Fibroblast of upper back skin (primary cell): ENCODE measurements at places on chromosomes 7 and 10.

DNA sequence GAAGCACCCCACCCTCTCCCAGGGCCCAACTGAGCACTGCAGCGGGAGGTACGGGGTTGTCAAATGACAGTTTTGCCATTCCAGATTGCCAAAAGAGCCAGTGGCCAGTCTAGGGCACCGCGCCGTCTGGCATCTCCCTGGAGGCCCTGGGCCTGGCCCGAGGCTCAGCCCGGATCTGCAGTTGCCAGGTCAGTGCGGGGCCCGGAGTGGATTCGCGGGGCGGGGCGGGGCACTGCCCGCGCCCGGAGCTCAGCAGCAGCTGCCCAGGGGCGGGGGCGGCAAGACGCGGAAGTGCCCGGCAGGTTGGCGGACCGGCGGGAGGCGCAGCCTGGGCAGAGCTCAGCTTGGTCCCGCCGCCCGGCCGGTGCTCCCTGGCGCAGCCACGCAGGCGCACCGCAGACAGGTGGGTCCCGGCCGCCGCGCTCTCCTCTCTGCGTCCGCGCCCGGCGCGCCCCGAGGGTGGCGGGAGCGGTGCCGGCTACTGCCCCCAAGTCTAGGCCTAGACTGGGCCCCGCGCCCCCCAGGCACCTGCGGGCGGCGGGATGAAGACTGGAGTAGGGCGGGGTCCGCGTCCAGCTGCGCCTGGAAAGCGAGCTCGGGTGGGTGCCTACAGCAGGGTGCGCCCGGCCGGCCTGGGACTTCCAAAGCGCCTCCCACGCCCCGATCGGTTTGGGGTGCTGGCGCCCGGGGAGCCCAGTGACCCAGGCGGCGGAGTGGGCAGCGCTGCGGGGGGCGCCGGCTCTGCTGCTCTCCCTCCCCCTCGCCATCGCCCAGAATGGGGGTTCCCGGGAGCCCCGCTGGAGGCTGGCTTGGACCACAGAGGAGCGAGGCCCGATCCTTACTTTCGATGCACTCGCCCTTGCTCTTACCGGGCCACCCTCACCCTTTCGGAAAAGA, at the start of gene IRF5:
Gene IRF5, plus strand, starts transcription at position 281 of the 897 bp plus-strand sequence. CDS start 4,155 bp downstream, outside the sequence.
- no peak for DNase-seq

GRCh38 chr10:128539510-128540127, 413.4 kb upstream of the MKI67 start:
- no peak for DNase-seq

DNA sequence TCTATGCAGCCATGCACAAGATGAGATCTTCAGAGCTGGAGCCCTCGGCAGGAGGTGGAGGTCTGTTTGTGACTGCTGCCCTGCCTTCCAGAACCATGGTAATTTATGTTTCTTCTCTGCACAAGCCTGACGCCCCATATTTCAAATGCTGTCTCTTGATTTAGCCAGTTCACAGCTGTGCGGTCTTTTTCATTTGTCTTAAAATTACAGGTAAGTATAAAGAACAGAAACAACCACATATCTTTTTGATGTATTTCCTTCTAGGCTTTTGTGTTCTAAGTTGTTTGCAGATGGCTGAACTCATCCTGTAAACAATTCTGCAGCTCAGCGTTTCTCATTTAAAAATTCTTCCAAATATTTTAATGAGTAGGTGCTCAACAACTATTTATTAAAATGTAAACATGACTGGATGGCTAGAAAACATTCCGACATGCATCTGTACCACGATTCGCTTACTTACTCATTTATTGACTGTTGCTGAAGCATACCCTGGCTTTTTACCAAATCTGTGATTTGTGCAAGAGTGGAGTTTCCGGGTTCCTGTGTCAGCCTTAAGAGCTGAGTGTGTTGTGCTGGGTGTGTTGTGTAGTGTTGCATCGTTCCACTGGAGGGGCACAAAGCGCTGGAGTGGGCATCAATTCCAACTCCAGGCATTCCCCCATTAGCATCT, 58.9 kb downstream of the PIP4K2A start:
- DNase-seq: peak; percentile 86

DNA sequence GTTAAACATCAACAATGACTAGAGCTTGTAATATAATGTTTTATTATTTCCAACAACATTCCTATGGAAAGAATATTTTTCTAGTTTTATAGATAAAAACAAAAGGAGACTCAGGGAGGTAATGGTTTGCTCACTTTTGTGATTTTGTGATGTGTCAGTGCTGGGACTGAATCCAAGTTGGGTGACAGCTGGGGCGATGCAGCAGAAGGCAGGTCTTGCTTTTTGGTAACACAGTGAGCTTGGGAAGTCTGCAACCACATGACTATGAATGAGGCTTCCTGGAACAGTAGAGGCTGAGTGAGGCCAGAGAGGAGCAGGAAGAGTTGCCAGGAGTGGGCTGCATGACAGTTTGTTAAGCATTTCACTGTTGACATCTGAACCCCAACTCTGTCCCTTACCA, 4.9 kb upstream of the YKT6 start:
- no peak for DNase-seq

DNA sequence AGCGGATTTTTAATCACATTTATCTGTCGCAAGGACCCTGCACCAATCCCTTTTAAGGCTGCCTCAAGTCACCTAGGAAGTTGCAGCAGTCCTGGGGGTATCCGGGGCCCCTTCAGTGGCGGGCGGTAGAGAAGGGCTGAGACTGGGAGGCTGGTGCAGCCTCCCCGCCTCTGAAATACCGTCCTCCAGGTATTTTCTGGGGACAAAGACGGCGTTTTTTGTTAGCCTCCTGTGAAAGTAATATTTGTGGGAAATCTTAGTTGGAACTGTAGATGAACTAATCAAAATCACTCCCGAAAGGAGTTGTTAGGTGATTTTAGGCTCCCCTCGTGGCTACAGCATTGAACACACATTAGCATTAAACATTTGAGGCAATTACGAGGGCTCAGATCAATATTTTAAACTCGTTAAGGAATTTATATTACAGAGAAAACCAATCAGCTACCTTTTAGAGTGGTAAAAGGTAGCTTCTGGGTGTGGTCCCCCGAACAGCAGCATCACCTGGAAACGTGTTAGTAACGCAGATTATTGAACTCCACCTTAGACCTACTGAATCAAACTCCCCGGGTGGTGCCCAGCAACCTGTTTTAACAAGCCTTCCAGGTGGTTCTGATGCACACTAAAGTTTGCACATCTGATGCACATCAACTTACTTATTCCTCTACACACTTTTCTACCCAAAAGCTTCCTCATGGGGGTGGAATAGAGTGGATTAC, 530 bp upstream of the ANXA7 start:
- no peak for DNase-seq

- DNase-seq: no peak
Observed at GRCh38 chr10:120086066-120086465, 193.5 kb downstream of the SEC23IP start.

DNA sequence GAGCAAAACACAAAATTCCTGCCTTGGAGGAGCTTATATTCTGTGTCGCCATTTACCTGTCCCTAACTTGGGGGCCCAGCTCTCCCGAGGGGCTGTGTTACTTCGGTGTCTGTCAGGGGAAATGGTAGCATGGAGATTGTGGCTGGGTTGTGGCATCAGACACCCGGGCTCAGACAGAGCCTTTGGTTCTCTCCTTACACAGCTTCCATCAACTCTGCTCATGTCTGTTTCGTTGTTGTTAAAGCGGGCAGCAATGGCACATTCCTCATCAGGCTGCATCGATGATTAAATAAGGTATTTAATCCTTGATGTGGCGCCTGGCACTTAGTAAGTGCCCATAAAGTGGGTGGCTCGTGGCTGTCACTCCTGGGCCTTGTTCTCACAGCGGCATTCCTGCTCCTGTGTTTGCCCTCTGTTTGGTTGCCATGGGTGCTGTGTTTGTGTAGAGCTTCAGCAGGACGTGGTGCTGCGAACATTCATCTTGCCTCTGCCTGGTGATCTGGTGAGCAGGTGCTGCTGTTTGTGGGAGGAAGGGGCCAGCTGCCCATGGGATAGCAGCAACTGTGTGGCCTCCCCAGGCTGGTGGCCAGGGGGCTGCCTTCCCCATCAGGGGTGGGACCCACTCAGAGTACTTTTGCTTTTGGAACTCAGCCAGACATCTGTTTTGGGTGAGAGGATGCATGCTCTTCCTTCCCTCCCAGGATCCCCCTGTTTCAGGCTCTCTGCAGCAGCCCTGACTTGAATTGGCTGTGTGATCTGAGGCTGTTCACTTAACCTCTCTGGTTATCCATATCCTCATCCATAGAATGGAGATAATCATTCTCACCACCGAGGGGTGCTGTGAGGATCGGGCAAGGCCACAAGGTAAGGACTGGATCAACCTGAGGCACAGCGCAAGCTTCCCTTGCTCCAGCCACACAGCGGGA, 207.2 kb upstream of the SVIL start:
- DNase-seq: peak; percentile 21

DNA sequence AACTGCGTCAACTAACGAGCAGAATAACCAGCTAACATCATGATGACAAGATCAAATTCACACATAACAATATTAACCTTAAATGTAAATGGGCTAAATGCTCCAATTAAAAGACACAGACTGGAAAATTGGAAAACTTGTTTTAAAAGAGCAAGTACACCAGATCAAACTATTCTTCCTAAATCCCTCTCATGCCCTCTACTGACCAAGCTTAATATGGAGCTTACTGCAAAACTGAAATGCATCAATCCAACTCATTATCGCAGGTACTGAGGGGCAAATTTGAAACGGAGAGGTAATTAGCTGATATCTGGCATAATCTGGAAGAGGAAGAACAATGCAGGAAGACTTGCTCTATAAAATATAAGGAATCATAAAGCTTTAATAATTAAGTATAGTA, 1223.8 kb downstream of the NXPH1 start:
- DNase-seq: no peak

DNA sequence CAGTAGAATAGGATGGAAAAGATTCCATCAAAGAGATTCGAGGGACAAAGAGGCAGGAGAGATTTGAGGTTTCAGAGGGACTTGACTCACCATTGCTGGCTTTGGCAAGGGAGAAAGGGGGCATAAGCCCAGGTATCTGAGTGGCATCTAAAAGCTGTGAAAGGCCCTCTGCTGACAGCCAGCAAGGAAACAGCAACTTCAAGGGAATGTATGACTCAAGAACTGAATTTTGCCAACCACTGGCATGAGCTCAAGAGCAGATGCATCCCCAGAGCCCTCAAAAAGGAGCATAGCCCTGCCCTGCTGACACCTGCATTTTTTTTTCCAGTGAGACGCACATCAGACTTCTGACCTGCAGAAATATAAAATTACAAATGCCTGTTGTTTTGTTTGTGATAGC, 19.6 kb upstream of the ADAM12 start:
- peak; percentile 10 for DNase-seq

GRCh38 chr7:103875718-103876117, 113.7 kb downstream of the RELN start:
- no peak for DNase-seq

GRCh38 chr7:1572111-1572822, 2.4 kb upstream of the PSMG3 start:
- DNase-seq: no peak

GRCh38 chr10:96789571-96790108, 42.5 kb upstream of the LCOR start:
- peak; percentile 48 for DNase-seq

GRCh38 chr7:79281426-79281825, 172.0 kb downstream of the MAGI2 start:
- no peak for DNase-seq

- no peak for DNase-seq
Observed at GRCh38 chr10:124084708-124085107, 8.7 kb downstream of the CHST15 start.

GRCh38 chr10:107986571-107986970, 822.1 kb upstream of the SORCS1 start:
- peak; percentile 40 for DNase-seq

- no peak for DNase-seq
Observed at GRCh38 chr10:49596493-49596809, 13.7 kb upstream of the SLC18A3 start.

DNA sequence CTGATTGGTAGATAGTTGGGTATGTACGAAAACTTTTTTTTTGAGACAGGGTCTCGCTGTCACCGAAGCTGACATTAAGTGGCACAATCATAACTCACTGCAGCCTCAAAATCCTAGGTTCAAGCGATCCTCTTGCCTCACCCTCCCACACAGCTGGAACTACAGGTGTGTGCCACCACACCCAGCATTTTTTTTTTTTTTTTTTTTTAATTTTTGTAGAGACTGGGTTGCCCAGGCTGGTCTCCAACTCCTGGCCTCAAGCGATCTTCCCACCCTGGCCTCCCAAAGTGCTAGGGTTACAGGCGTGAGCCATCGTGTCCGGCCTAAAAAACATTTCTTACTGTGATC, 1.5 kb upstream of the LRRC27 start:
- no peak for DNase-seq

GRCh38 chr7:27219821-27220220, 19.9 kb upstream of the HOXA13 start:
- DNase-seq: no peak

DNA sequence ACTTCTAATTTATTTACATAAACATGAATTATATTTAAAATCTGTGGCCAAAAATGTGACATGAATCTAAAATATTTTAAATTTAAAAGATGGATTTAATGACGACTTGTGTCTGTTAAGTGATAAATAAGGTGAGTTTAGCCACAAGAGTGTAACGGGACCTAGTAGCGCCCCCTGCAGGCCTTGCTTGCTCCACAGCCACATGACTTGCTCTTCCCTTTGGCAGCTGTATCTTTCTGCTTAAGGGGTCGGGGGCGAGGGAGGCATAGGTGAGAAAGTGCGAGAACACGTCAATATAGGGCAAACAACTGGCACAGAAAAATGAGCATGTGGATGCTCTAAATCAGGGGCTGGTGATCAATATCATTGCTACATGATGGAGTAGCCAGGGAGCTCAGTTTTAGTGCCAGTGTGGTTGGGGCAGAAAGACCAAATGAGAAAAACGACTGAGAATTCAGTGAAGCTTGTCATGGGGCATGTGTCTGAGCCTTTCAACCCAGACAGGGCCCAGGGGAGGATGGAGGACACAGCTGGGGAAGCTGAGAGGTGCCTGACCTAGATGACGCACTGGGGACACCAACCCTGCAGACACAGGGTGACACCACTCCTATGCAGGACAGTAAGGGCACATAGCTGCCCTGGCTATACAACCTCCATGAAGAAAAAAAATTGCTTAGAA, 49.8 kb downstream of the PAXIP1 start:
- peak; percentile 7 for DNase-seq

- no peak for DNase-seq
Observed at GRCh38 chr7:49322476-49322875, 398.1 kb downstream of the CDC14C start.

DNA sequence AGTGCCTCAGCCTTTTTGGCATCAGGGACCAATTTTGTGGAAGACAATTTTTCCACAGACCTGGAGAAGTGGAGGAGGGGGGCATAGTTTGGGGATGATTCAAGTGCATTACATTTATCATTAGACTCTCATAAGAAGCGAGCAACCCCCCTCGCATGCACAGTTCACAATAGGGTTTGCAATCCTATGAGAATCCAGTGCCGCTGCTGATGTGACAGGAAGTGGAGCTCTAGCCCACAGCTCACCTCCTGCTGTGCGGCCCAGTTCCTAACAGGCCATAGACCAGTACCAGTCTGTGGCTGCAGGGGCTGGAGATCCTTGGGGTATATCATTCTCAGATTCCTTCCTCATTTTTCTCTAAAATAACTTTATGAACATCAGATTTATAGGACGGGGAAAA, 50.8 kb downstream of the ATAD1 start:
- DNase-seq: peak; percentile 89

- no peak for DNase-seq
Observed at GRCh38 chr10:132175907-132176581, 10.7 kb upstream of the DPYSL4 start.
